ENCODE measurements at places on chromosomes 12 and 14.
A peak's percentile ranks its signal among the peaks of the same experiment; 100 is the strongest.

- no peak for DNase-seq
Observed at GRCh38 chr12:40648519-40648918, 43.7 kb upstream of the CNTN1 start.

DNA sequence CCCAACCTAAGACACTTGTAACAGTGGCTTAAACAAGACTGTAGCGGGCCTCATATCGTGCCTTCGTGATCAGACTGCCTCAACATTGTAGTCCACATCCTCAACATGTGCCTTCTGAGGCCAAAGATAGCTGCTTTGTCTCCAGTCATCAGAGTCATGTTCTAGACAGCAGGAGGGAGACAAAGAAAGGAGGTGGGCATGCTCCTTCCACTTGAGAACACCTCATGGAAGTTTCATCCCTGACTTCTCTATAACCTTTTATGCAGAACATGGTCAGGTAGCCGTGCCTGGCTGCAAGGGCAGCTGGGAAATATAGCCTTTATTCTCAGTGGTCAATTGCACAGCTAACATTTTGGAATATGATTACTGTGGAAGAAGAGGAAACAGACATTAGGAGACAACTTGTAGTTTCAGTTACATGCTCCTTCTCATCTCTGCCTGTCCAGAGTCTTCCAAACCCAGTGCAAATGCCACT, 25.3 kb upstream of the DHRS2 start:
- DNase-seq: no peak

- DNase-seq: no peak
Observed at GRCh38 chr12:4174417-4174816, 99.1 kb upstream of the CCND2 start.

DNA sequence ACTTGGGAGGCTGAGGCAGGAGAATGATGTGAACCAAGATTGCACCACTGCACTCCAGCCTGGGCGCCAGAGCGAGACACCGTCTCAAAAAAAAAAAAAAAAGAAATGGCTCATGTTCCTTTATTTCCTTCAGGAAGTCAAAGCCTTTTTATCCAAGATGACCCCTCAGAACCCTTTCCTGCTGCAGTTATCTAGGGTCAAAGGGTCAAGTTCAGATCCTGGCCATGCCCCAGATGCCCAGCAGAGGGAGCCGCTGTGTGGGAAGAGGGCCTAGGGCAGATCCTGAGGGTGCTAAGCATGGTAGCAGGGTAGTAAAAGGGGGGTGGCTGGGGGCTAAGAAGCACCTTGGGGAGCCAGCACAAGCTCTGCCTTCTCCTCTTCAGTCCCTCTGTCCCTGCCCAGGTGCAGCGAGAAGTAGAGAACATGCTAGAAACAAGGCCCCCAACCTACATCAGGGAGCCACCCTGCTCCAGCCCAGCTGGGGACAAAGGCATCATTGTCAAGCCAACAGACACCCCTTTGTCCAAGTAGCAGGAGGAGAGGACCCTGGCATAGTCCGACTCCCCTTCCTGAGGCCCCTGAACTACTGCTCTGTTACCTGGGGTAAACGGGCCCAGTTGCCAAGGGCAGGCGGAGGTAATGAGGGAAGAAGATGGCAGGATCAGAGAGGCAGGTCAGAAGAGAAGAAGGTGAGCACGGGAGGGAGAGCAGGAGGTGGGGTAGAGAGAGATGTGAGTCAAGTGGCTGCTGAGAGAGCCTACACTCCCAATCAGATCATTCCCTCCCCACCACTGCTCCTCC, 6.5 kb downstream of the NFE2 start:
- no peak for DNase-seq

GRCh38 chr12:65822732-65823512, 1.4 kb upstream of the HMGA2 start:
- DNase-seq: peak; percentile 79

- no peak for DNase-seq
Observed at GRCh38 chr12:1083151-1083888, 92.3 kb downstream of the ERC1 start.

GRCh38 chr14:23942587-23942986, 11.0 kb upstream of the DHRS4 start:
- DNase-seq: no peak

Measured in IMR-90 (cell line).